Ovary (tissue), 10 donors: ENCODE measurements at places on chromosomes 1 and 21. TPM values are rescaled to one million over a fixed set of nuclear protein-coding genes. Genes with fewer than 3 reads are reported as not detected.
A peak's percentile ranks its signal among the peaks of the same experiment; 100 is the strongest.

- no peak overlapping the region for H3K4me3 ChIP-seq
- H3K27me3 ChIP-seq, result no peaks in the 10 kb centered on the region
- H3K36me3 ChIP-seq, result no peaks in the 10 kb centered on the region
- H3K4me1 ChIP-seq, result peaks cover 2% of the 10 kb centered on the region
- DNase-seq, result peak; percentile 37
- H3K27ac ChIP-seq, result no peak overlapping the region
Measured at GRCh38 chr1:206445116-206445515, 25.2 kb upstream of the IKBKE start.

DNA sequence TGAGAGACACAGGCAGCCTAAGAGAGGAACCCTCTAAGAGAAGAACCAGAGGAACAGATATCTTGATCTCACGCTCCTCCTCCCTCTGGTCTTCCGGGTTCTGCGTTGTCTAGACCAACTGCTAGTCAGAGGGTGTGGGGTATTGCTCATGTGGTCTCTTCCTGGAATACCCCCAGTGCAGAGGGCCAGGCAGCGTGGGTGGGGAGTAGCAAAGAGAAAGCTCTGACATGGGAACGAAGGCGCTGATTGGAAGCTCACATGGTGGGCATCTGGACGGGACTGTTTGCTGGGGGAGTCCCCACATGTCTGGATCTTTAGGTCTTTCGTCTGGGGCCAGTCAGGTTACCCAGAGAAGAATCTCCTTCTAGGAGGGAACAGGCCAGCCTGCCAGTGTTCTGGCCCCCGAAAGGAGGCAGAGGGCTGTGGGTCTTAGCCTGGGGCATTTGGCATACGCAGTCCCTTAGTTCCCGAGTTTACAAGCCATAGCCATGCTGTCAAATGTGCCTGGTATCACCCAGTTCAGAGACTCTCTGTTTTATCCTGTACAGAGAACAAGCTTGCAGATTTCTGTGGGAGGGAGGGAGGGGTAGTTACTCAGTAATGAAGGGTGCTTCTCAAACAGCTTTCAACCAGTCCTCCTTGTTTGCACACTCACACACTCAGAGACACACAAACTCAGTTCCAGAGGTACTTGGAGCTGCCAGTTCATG lies 18.3 kb upstream of the IL6R start:
- DNase-seq, result no peak
- no peaks in the 10 kb centered on the region for H3K36me3 ChIP-seq
- H3K27me3 ChIP-seq, result no peaks in the 10 kb centered on the region
- H3K27ac ChIP-seq, result no peak overlapping the region
- no peaks in the 10 kb centered on the region for H3K4me1 ChIP-seq
- H3K4me3 ChIP-seq, result no peak overlapping the region

GRCh38 chr21:26715878-26716506 lies 129.2 kb downstream of the ADAMTS1 start:
- DNase-seq, result no peak
- H3K27ac ChIP-seq, result no peak overlapping the region
- no peak overlapping the region for H3K4me3 ChIP-seq
- no peaks in the 10 kb centered on the region for H3K36me3 ChIP-seq
- H3K4me1 ChIP-seq, result no peaks in the 10 kb centered on the region
- H3K27me3 ChIP-seq, result no peaks in the 10 kb centered on the region

GRCh38 chr1:118981436-118981835 lies 6.7 kb downstream of the TBX15 start:
- H3K27me3 ChIP-seq, result peaks cover 8% of the 10 kb centered on the region
- H3K4me3 ChIP-seq, result no peak overlapping the region
- no peaks in the 10 kb centered on the region for H3K36me3 ChIP-seq
- no peak for DNase-seq
- H3K27ac ChIP-seq, result no peak overlapping the region

GRCh38 chr1:229889031-229889517 lies 178.0 kb upstream of the GALNT2 start:
- H3K27ac ChIP-seq, result no peak overlapping the region
- no peaks in the 10 kb centered on the region for H3K27me3 ChIP-seq
- no peaks in the 10 kb centered on the region for H3K4me1 ChIP-seq
- H3K4me3 ChIP-seq, result no peak overlapping the region
- DNase-seq, result no peak

DNA sequence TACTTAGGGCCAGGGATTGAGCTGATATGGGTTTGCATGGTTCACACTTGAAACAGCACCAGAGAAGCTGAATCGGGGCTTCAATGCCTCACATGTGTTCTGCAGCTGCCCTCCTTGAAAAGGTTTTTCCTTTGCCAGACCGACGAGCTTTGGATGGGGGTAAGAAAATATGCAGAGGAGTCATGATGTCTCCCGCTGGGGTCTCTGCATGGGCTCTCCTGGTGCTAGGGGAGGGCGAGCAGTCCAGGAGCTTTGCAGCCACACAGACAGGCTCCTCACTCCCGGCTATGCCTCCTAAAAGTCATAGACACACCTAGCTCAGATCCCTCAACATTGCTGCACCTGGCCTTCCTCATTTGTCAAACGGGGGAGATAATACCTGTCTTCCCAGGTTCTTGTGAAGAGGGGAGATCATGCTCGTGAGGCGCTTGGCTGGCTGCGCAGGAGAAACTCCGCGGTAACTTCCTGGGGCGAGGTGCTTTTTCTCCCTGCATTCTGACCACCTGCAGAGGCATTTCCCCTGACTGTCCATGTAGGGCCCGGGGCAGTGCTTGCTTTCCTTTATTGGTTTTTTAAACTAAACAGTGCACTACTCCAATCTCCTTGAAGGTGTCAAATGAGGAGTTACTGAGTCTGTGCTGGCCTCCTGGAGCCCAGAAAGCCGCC lies 112.4 kb downstream of the PLXNA2 start:
- H3K27ac ChIP-seq, result no peak overlapping the region
- no peaks in the 10 kb centered on the region for H3K36me3 ChIP-seq
- no peak overlapping the region for H3K4me3 ChIP-seq
- H3K27me3 ChIP-seq, result no peaks in the 10 kb centered on the region

DNA sequence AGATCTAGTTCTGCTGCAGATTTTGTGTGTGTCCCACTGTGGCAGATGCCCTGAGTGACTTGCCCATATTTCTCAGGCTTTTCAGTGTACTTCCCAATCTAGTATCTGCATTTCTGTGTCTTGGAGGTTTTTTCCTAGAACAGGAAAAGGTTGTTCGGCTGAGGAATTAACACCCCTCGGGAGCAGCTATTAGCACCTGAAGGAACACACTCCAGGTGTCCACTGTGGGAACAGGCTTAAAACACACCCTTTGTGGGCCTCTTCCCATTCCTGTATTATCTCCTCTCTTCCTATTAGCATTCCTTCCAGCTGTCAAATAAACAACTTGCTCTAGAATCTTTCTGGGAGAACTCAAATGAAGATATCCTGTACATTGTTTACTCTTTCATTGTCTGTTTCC lies 178.3 kb downstream of the HMCN1 start:
- no peak overlapping the region for H3K4me3 ChIP-seq
- H3K27me3 ChIP-seq, result peaks cover 5% of the 10 kb centered on the region
- no peaks in the 10 kb centered on the region for H3K4me1 ChIP-seq
- H3K36me3 ChIP-seq, result no peaks in the 10 kb centered on the region

DNA sequence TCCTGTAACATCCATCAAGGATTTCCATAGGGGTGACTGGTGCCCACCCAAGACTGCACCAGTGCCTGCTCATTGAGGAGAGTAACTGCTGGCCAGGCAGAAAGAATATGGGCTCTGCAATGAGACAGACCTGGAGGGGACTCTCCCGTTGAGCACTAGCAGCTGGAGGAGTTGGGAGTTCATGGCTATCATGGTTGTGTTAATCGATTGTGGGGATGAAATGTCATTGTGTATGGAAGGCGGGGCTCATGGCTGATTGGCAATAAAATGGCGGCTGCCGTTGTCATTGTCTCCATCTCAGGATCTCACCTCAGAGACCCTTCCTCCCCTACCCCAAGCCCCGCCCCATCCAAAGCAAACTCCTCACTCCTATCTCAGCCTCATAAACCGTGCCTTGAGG lies 3.9 kb downstream of the TMEM125 start:
- DNase-seq, result peak; percentile 19
- no peaks in the 10 kb centered on the region for H3K36me3 ChIP-seq
- no peaks in the 10 kb centered on the region for H3K27me3 ChIP-seq
- H3K4me1 ChIP-seq, result peaks cover 3% of the 10 kb centered on the region

GRCh38 chr1:27031235-27032118 lies 18.8 kb upstream of the TENT5B start:
- H3K27me3 ChIP-seq, result no peaks in the 10 kb centered on the region
- H3K36me3 ChIP-seq, result no peaks in the 10 kb centered on the region
- no peak overlapping the region for H3K27ac ChIP-seq
- peak; percentile 66 for DNase-seq
- peak overlapping the region; percentile 17 for H3K4me3 ChIP-seq

DNA sequence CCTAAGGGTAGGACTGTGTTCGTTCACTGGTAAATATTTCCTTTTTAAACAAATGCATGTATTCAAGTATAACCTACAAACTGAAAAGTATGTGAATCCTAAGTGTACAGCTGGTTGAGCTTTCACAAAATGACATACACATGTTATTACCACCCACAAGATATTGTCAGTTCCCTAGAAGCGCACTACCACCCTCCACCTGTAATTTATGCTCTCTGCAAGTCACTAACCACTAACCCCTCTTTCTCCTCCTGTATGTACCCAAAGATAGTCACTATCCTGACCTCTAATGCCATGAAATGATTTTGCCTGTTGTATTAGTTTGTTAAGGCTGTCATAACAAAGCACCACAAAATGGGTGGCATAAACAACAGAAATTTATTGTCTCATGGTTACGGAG lies 82.8 kb upstream of the CHODL start:
- no peaks in the 10 kb centered on the region for H3K4me1 ChIP-seq
- no peak overlapping the region for H3K27ac ChIP-seq
- no peaks in the 10 kb centered on the region for H3K27me3 ChIP-seq
- DNase-seq, result no peak
- no peak overlapping the region for H3K4me3 ChIP-seq

The PLEKHN1 gene
- 0.20 TPM for total RNA-seq

The CNR2 gene
- total RNA-seq, result not detected

The DMBX1 gene
- not detected for total RNA-seq

The CNKSR1 gene
- 2.9 TPM for total RNA-seq

The AMY1A gene
- total RNA-seq, result not detected
